ENCODE measurements at places on chromosomes 12 and 14.

GRCh38 chr12:64395739-64396138, 5.2 kb upstream of the C12orf56 start:
- DNase-seq: no peak

GRCh38 chr14:88272390-88273269, 50.4 kb downstream of the KCNK10 start:
- no peak for DNase-seq

- no peak for DNase-seq
These were observed 206.2 kb downstream of the FSCB start for GRCh38 chr14:44300916-44301315.

DNA sequence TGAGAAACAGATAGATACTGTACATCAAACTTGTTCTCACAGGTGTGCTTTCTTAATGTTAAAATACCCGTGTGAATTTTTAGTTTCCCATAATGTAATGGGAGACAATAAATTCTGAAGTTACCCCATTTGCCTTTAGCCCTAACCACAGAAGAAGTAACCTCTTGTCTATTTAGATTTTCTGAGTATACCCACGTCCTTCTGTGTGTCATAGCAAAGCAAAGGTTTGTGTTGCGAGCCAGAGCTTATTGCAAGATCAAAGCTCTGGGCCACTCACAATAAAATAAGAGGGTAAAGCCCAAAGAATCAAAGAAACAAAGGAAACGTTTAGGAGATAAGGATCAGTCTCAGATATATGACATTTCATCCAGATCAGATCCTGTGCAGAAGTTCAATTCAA, 73.9 kb downstream of the BMP4 start:
- DNase-seq: no peak

GRCh38 chr14:98725676-98726075, 546.3 kb downstream of the BCL11B start:
- no peak for DNase-seq

DNA sequence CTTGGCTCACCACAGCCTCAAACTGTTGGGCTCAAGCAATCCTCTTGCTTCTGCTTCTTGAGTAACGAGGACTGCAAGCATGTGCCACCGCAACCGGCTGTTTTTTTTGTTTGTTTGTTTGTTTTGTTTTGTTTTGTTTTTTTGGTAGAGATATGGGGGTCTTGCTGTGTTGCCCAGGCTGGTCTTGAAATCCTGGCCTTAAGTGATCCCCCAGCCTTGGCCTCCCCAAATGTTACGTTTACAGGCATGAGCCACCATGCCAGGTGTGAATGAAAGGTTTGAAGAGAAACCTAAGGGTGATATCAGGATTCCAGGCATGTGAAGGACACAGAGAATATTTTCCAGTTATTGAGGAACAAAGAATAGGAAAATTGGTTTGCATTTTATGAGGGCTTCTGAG, 45.0 kb downstream of the ANO6 start:
- DNase-seq: no peak

Measured in activated T-cell treated with anti-CD3 and anti-CD28 coated beads for 4 hours (primary cell).